ENCODE measurements at places on chromosomes 2 and 18. TPM values are rescaled to one million over a fixed set of nuclear protein-coding genes. Genes with fewer than 3 reads are reported as not detected.

Gene SEPTIN10
- total RNA-seq = 64.8 TPM

Gene EGR4
- total RNA-seq = not detected

Gene GALNT14
- total RNA-seq = not detected

Gene TMEM17
- total RNA-seq = 0.51 TPM

Gene POMC
- total RNA-seq = not detected

Gene ARHGAP15
- total RNA-seq = 0.25 TPM

DNA sequence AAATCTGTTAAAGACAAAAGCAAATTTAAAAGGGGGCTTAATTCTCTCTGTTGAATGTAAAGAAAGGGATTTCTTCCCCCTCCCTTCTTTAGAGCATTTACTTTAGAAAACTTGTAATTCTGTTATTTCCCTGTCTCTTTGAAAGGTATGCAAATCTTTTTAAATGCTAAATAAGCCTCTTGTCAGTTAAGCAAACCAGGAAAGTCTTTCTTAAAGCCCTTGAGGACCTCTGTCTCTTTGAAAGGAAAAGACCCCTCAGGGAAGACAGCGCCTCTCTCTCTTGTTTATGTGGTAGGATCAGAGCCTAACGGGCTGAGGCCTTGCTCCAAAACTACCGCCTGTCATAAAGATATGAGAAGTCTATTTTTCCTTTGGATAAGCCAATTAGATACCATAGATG, 139.9 kb upstream of the CDH7 start:
- H3K4me3 ChIP-seq = no peak overlapping the region
- no peak for DNase-seq
- H3K27ac ChIP-seq = no peak overlapping the region
- H3K27me3 ChIP-seq = no peaks in the 10 kb centered on the region
- no peaks in the 10 kb centered on the region for H3K4me1 ChIP-seq

DNA sequence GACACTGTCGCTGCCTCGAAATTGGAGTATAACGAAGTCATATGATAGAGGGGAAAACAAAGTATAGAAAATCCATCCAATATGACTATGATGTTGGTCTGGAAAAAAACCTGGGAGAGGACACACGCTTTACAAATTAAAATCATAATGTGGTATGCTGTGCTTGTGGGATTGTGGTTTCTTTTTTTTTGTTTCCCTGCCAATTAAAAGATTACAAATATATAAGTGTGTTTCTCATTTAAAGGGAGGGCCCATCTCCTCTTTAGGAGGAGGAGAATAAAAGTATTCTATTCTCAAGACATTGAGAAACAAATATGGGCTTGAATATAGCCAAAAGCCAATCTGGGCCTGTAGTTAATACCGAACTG, 86.6 kb downstream of the EPHA4 start:
- no peak overlapping the region for H3K4me3 ChIP-seq
- peaks cover 8% of the 10 kb centered on the region for H3K4me1 ChIP-seq
- H3K27me3 ChIP-seq = no peaks in the 10 kb centered on the region

DNA sequence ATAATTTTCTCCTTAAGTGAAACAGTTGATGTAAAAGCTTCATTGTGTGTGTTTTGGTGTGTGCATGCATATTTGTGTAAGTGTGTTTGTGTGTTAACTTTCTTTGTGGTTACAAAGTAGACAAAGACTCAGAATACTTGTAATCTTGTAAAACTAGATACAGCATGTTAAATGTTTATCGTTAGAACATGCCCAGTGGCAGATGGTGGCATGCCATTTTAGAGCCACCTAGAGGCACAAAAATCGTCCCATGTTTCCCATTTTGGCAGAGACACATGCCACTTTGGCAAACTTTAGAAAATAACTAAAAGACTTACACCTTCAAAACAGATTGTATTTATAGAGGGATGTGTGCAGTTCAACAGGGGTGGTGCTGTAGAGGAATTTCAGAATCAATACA, 224.1 kb downstream of the LRP1B start:
- no peaks in the 10 kb centered on the region for H3K4me1 ChIP-seq
- no peak overlapping the region for H3K27ac ChIP-seq
- no peaks in the 10 kb centered on the region for H3K27me3 ChIP-seq
- no peak overlapping the region for H3K4me3 ChIP-seq
- H3K36me3 ChIP-seq = no peaks in the 10 kb centered on the region

GRCh38 chr2:51108794-51109193, 76.9 kb upstream of the NRXN1 start:
- no peak overlapping the region for H3K4me3 ChIP-seq
- no peak for DNase-seq
- 0 out of 2 replicates have a peak, but pooled peaks cover 7% of the 10 kb centered on the region for H3K27me3 ChIP-seq
- H3K36me3 ChIP-seq = no peaks in the 10 kb centered on the region
- no peaks in the 10 kb centered on the region for H3K4me1 ChIP-seq

DNA sequence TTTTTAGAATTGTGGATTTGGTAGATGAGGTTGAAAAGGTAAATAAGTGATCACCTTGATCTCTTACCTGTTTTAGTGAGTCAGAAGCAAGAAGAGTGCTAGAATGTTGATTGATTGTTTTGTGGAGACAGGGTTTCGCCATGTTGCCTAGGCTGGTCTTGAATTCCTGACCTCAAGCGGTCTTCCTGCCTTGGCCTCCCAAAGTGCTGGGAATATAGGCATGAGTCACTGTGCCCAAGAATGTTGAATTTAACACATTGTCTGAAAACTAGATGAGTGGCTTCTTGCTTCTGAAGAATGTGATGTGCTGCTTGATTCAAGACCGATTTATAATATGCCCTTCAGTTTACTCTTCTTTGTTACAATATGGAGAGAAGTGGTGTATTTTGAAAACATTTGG, 121.3 kb downstream of the FMNL2 start:
- H3K27me3 ChIP-seq = no peaks in the 10 kb centered on the region
- DNase-seq = no peak
- H3K36me3 ChIP-seq = no peaks in the 10 kb centered on the region
- H3K27ac ChIP-seq = no peak overlapping the region
- no peaks in the 10 kb centered on the region for H3K4me1 ChIP-seq

DNA sequence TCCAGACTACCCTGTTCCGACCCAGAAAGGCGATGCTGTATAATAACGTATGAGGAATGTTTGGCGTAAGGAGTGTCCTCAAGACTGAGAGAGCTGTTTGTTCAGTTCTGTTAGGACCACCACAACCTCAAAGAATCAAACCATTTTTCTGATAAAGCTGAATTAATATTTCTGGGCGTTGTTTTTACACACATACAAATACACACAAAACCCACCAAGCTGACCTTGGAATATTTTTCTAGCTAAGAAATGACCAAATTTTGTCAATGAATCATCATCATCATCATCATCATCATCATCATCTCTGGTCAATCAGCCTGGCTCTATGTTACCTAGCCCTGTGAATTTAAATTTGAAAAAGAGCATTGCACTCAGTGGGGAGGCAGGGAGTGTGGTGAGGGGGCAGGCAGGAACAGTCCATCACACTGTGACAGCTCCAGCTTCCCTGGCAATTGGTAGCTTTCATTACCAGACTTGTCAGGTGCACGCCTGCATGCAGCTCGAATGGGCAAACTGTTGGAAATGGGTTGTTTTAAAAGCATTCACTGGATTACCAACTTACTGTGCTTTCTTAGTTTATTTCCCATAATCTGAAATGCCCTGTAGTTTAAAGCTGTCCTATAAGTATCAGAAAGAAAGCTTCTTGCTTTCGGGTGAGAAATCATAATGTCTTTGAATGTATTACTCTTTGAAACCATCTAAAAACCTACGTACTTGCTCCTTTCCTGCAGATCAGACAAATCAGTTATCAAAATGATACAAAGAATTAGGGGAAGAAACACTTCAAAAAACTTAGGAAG, 6.9 kb upstream of the POU3F3 start:
- H3K4me1 ChIP-seq = no peaks in the 10 kb centered on the region
- H3K36me3 ChIP-seq = no peaks in the 10 kb centered on the region
- H3K27ac ChIP-seq = no peak overlapping the region
- peaks cover 4% of the 10 kb centered on the region for H3K27me3 ChIP-seq
- DNase-seq = no peak
- no peak overlapping the region for H3K4me3 ChIP-seq

DNA sequence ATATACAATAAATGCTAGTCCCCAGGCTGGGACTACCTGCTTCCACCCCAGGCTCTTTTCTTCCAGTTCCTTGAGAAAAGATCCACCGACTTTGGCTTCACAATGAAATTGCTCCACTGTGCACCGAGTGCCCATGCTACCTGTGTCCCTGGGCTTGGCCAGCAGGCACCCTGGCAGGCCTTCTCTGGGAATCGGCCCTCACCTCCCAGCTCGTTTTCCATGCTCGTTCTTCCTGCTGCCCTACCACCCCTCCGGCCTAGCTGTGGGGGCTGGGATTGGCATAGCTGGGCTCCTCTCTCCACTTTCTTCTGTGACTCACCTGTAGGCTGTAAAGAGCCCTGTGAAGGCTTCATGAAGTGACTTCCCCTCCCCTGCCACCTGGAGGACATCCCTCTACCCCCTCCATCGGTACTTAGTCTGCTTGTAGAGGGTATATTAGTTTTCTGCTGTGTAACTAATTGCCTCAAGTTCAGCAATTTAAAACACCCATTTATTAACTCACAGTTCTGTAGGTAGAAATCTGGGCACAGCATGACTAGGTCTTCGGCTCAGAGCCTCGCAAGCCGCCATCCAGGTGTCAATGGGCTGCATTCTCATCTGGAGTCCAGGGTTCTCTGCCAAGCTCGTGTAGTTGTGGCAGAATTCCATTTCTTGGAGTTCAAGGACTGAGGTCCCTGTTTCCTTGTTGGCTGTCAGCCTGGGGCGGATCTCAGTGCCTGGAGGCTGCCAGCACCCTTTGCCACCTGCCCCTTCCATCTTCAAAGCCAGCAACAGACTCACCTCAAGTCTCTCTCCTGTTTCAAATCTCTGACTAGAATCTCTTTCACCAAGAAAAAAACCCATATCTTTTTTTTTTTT, 57.6 kb downstream of the DPYSL5 start:
- no peak overlapping the region for H3K27ac ChIP-seq
- peaks cover 20% of the 10 kb centered on the region for H3K27me3 ChIP-seq
- H3K4me3 ChIP-seq = no peak overlapping the region
- H3K4me1 ChIP-seq = no peaks in the 10 kb centered on the region
- DNase-seq = no peak

DNA sequence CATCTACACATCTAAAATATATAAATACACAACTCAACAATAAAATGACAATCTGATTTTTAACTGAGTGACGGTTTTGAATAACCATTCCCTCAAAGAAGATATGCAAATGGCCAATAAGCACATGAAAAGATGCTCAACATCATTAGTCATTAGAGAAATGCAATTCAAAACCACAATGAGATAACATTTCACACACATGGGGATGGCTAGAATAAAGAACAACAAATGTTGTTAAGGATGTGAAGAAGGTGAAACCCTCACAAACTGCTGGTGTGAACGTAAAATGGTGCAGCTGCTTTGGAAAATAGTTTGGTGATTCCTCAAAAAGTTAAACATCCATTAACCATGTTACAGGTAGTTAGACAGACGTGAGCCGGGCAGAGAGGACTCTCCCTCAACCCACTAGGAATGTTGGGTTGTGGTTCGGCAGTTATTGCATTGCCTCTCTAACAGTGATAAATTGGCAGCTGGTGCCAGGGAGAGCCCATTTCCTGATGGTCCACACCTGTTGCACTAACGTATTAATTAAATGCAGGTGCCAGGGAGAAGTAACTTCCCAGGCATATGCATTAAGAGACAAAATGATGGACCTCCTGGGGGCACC, 22.3 kb upstream of the DUSP2 start:
- no peaks in the 10 kb centered on the region for H3K36me3 ChIP-seq
- H3K27ac ChIP-seq = no peak overlapping the region
- H3K27me3 ChIP-seq = no peaks in the 10 kb centered on the region
- no peak overlapping the region for H3K4me3 ChIP-seq

GRCh38 chr2:200670313-200670712, 84.5 kb downstream of the AOX1 start:
- 0 out of 2 replicates have a peak, but pooled peaks cover 5% of the 10 kb centered on the region for H3K27me3 ChIP-seq
- no peaks in the 10 kb centered on the region for H3K36me3 ChIP-seq
- no peaks in the 10 kb centered on the region for H3K4me1 ChIP-seq
- no peak for DNase-seq

- H3K27ac ChIP-seq = no peak overlapping the region
- no peaks in the 10 kb centered on the region for H3K27me3 ChIP-seq
- DNase-seq = no peak
- no peak overlapping the region for H3K4me3 ChIP-seq
- H3K36me3 ChIP-seq = no peaks in the 10 kb centered on the region
Observed at GRCh38 chr18:44869533-44869932, 188.8 kb downstream of the SETBP1 start.

DNA sequence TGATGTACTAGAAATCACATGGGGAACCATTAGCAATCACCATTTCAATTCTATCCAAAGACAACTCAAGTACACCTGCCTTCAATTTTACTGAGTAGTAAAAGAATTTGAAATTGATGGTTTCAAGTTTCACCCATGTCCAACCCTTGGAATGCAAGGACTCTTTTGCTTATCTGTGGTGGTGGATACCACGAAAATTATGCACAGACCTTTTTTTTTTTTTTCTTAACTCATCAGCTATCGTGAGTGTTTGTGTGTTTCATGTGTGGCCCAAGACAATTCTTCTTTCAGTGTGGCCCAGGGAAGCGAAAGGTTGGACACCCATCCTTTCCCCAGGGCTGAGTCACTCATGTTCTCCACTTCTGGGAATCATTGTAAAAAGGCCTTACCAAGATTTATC, 23.1 kb downstream of the ID2 start:
- H3K27ac ChIP-seq = no peak overlapping the region
- H3K27me3 ChIP-seq = no peaks in the 10 kb centered on the region
- H3K4me3 ChIP-seq = no peak overlapping the region
- DNase-seq = no peak
- H3K36me3 ChIP-seq = no peaks in the 10 kb centered on the region
- no peaks in the 10 kb centered on the region for H3K4me1 ChIP-seq

- no peaks in the 10 kb centered on the region for H3K36me3 ChIP-seq
- no peak for DNase-seq
- no peak overlapping the region for H3K4me3 ChIP-seq
Observed at GRCh38 chr2:53672881-53673522, 94.6 kb upstream of the CHAC2 start.

DNA sequence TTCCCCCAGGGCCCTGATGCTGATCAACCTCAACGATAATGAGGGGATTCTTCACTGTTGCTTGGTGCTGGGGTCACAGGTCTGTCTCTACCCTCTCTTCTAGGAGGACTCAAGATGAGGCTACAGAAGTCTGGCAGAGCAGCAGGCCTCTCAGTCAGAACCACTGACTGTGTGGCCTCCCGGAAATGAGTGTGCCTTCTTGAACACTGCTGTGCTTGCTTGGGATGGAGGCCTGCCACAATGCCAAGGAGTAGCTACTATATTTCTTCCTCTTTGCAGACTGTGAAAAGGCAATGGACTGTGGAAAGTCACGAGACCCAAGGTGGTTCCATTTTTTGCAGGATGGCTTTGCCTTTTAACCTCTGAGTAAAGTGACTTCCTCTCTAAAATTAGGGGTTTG, 5.8 kb upstream of the HOXD1 start:
- H3K4me3 ChIP-seq = no peak overlapping the region
- DNase-seq = no peak
- no peaks in the 10 kb centered on the region for H3K36me3 ChIP-seq
- H3K27me3 ChIP-seq = no peaks in the 10 kb centered on the region
- H3K4me1 ChIP-seq = no peaks in the 10 kb centered on the region

DNA sequence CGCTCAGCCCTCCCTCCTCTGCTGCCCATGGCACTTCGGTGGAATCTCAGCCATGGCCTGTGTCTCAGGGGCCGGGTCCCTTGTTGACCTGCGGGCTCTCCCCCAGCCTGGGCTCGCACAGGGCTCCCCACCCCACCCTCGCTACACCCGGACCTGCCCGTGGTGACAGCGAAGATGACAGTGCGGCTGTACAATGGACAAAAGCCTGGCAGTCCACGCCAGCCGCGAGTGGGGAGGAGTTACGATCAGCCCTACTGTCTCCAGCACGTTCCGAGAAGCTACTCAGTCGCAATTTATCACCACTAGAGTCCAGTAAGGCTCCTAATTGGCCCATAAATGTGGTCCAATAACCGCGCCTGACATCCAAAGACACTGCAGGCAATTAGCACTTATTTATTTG, 31.6 kb downstream of the GBX2 start:
- no peaks in the 10 kb centered on the region for H3K27me3 ChIP-seq
- no peaks in the 10 kb centered on the region for H3K36me3 ChIP-seq
